Fibroblast of upper back skin (primary cell): ENCODE measurements at places on chromosomes 13 and 19.

GRCh38 chr13:38944219-38944618 lies 46.4 kb downstream of the STOML3 start:
- DNase-seq: no peak

DNA sequence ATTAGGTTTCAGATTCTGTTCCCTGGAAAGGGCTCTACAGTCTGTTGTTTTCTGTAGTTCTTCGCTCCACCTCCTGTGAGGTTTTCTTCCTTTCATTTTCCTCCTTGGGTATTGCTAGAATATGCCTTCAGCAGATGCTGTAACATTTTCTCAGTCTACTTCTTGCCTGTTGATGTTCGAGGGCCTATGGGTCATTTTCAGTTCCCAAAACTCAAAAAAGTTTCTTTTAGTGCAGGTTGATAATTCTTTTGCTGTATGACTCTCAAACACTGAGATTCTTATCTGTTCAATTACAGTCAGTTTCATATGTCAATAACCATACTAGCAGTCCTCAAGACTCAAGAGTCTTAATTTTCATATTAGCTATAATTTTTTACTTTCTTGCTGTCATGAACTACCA lies 268.3 kb downstream of the RFC3 start:
- no peak for DNase-seq

- peak; percentile 58 for DNase-seq
These were observed 761.5 kb downstream of the EFNB2 start for GRCh38 chr13:105773863-105774538.

- no peak for DNase-seq
These were observed 220.0 kb upstream of the SGCG start for GRCh38 chr13:22960827-22961226.

DNA sequence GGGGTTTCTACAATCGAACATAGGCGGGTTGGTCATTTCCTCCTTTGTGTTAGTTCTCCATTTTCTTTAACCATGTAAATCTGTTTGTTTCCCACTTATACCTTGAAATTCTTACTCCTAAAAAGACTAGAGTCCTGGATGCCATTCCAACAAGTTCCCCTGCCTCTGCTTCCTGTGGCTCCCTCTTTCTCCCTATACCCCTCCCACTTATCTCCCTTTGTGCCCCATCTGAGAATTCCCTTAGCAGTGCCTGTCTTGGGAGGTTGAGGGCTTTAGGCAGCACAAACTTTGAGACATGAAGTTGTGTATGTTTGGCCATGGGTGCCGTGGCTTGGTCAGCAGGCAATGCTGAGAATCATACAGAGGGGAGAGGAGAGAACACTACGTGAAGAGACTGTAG lies 176.4 kb downstream of the RGCC start:
- DNase-seq: no peak

- peak; percentile 17 for DNase-seq
These were observed 92.9 kb upstream of the SGCG start for GRCh38 chr13:23087880-23088279.

DNA sequence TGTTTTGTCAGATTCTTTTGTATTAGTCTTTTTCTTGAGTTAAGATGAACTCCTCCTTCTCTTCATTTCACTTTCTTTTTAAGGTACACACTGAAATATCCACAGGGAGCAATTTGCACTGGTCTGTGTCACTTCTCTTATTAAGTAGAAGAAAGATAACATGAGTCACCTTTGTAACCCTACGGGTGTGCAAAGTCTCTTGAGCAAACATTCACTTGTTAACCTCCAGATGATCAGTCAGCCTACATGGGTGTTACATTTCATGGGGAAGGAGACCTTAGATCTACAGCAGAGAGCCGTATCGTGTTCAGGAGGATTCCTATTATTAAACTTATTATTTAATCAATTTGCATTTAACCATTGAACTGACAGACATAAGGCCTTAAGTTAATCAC lies 5.1 kb downstream of the ZNF507 start:
- no peak for DNase-seq

DNA sequence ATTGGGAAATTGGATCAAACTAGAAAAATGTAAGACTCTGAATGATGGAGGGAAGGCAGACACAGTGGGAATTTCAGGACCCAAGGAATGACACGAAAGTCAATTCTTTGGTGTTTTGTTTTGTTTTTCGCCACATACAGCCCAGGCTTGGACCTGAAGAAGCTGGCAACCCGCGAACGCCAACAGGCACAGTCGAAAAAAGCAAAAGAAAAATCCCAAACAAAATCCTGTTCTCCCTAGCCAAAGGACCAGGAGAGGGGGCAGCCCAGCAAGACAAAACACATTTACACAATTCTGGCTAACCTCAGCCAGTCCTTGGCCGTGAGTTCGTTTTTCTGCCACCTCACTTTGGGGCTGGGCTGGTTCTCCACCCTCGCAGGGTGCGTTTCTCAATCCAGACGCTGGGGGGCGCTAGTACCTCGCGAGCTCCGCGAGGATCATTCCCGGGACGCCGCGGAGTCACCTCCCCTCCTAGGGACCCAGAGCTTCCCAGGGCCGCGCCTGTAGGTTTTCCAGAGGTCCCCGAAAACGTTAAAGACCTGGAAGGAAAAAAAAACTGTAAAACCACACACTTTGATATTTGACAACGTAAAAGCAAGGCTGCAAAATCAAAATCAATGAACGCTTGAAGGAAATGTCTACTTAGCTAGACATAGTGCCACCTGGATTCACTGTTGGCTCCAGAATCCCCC lies 34.9 kb upstream of the TPM4 start:
- DNase-seq: peak; percentile 68

- peak; percentile 56 for DNase-seq
These were observed 2.7 kb upstream of the HNRNPL start for GRCh38 chr19:38852231-38853044.
